AG04449 (cell line): ENCODE measurements at places on chromosomes 12 and 14.
A peak's percentile ranks its signal among the peaks of the same experiment; 100 is the strongest.

GRCh38 chr12:108690191-108690518, 41.2 kb downstream of the CORO1C start:
- no peak for DNase-seq

DNA sequence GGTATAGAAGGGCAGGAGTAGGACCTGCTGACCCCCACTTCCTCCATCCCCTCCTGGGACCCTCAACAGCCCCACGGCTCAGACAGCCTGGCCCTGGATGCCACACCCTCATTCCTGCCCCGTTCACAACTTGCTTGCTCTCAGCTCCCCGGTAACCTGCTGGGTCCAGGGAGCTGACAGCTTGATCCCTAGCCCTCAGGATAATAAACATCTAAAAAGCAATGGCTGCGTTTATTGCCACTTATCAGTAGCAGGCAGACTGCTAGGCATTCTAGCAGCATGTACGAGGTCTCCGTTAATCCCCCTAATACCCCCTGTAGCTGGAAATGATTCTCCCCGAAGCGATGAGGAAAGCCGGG, 24.3 kb upstream of the RPLP0 start:
- no peak for DNase-seq

DNA sequence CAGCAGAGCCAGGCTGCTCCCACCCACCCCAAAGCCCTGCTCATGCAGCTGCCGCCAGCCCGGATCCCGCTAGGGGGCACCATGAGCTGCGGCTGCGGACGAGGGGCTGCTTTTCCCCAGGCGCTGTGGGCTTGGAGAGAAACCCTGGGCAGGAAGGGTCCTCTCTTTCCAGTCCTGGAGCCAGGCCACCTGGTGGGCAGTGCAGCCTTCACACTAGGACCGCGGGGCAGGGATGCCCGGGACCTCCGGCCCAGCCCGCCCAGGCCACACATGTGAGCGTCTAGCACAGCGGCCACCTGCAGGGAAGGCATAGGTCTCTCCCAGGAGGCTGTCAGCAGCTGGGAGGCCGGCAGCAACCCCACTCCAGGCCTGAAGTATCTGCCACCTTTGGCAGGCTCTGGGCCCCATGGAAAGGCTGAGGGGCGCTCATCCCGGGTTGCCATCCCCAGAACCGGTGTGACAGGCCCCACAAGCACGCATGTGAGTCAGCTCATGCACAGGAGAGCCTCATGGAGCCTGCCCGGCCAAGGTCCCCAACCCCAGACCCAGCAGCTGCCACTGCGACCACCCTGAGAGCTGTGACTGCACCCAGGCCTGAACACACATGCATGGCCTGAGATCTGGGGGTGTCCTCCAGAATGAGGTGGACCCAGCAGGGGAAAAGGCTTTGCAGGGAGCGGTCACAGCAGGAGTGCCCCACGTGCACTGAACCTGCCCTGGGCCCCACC, 280.0 kb upstream of the RTL1 start:
- no peak for DNase-seq

DNA sequence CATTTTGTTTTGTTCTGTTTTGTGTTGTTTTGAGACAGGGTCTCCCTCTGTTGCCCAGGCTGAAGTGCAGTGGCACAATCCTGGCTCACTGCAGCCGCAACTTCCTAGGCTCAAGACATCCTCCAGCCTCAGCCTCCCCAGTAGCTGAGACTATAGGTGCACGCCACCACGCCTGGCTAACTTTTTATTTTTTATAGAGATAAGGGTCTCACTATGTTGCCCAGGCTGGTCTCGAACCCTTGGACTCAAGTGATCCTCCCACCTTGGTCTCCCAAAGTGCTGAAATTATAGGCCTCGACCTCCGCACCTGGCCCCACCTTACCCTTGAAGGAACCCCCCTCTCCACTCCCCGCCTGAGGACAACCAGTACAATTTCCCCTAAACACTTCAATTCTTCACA, 7.5 kb upstream of the IFT81 start:
- DNase-seq, result no peak

DNA sequence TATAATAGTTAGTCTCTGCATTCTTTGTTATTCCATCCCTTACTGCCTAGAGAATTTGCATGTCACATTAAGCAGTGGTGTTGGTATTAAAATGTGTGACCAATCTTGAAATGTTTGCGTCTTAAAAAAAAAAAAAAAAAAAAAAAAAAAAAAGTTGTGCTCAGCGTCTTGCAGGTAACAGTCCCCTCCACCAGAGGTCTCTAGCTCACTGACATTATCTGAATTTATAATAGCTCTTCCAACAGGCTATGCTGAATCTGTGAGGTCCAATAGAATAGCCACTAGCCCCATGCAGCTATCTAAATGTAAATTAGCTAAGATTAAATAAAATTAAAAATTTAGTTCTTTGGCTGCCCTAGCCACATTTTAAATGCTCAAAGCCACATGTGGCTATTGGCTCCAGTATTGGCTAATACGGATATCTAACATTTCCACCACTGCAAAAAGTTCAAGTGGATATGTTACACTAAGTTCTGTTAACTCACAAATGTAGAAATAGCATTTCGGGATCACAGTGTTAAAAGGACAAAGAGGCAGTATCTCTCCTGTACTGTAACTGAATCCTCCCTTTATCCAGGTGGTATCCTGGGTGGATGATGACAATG, 28.7 kb downstream of the NKX2-8 start:
- DNase-seq, result peak; percentile 2

DNA sequence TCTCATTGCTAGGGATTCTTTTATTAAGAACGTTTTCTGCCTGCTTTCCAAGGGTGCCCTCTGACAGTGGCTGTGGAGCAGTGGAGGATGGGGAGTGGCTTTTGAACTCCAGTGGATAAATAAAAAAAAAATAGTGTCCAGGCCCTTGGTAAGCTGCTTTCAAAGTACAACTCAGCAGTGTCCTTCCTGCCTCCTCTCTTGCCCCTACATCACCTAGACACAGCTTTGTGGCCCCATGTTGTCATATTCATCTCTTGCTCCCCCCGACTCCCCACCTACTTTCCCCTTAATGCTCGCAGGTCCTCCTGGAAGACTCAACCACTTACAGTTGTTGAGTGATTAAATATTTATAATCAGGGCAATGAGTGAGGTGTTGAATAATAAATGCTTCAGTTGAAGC, 880.9 kb downstream of the BCL11B start:
- DNase-seq, result no peak
